NCI-H1417 treated with DMSO at 0.1 percent for 48 hours (cell line): ENCODE measurements at places on chromosomes 1 and 21.

- DNase-seq = no peak
Observed at GRCh38 chr21:42683371-42684108, 30.1 kb downstream of the PDE9A start.

DNA sequence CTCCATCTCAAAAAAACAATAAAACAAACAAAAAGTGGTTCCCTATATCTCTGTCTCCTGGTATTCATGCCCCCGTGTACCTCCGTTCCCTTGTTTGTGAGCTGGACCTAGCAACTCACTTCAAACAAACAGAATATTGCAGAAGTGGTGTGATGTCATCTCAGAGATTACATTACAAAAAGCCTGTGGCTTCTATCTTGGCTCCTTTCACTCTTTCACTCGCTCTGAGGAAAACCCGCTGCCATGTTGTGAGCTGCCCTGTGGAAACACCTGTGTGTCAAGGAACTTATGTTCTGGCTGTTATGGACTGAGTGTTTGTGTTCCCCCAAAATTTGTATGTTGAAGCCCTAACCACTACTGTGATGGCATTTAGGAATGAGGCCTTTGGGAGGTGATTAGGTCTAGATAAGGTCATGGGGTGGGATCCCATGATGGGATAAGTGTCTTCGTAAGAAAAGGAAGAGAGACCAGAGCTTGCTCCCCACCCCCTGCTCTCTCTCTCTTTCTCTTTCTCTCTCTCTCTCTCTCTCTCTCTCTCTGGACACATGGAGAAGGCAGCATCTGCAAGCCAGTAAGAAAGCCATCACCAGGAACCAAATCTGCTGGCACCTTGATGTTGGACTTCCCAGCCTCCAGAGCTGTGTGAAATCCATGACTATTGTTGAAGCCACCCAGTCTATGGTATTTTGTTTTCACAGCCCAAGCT lies 7.4 kb upstream of the HYI start:
- no peak for DNase-seq

- DNase-seq = no peak
Observed at GRCh38 chr21:32088471-32088870, 190.4 kb downstream of the MIS18A start.

GRCh38 chr1:79264975-79265818 lies 258.7 kb upstream of the ADGRL4 start:
- DNase-seq = no peak

- DNase-seq = no peak
Observed at GRCh38 chr1:88509379-88509778, 174.7 kb upstream of the PKN2 start.

- DNase-seq = no peak
Observed at GRCh38 chr1:25809283-25809926, 9.4 kb downstream of the SELENON start.

- no peak for DNase-seq
Observed at GRCh38 chr1:54397090-54397591, 9.1 kb downstream of the SSBP3 start.

DNA sequence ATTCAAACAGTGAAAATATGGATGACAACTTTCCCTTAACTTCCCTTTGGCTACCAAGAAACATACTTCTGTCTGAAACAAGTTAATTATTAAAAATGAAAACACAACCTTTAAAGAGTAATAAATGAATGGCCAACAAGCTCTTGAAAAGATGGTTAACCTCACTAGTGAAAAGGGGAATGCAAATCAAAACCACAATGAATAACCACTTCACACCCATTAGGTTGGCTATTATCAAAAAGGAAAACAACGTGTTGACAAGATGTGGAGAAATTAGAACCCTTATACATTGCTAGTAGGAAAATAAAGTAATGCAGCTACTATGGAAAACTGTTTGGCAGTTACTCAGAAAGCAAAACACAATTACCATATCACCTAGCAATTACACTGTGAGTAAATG lies 14.1 kb downstream of the COP1 start:
- DNase-seq = no peak

GRCh38 chr1:110541906-110542395 lies 23.0 kb upstream of the KCNA10 start:
- DNase-seq = no peak

GRCh38 chr1:36714301-36714700 lies 231.6 kb upstream of the CSF3R start:
- DNase-seq = no peak

GRCh38 chr21:44090325-44090724 lies 16.9 kb upstream of the PWP2 start:
- no peak for DNase-seq

GRCh38 chr1:1594602-1595260 lies 5.2 kb downstream of the FNDC10 start:
- no peak for DNase-seq

DNA sequence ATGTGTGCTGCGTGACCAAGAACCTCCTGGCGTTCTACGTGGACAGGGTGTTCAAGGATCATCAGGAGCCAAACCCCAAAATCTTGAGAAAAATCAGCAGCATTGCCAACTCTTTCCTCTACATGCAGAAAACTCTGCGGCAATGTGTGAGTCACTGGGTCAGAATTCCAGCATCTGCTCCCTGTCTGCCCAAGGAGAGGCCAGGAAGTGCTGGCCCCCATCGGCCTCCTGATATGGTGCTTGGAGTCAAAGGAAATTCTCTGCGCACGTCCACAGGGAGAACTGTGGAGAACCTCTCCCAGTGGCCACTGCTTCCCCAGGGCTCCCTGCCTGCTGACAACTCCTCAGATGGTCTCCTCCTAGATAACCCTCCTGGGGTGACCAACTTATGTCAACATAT lies 25.6 kb upstream of the IL20 start:
- no peak for DNase-seq

DNA sequence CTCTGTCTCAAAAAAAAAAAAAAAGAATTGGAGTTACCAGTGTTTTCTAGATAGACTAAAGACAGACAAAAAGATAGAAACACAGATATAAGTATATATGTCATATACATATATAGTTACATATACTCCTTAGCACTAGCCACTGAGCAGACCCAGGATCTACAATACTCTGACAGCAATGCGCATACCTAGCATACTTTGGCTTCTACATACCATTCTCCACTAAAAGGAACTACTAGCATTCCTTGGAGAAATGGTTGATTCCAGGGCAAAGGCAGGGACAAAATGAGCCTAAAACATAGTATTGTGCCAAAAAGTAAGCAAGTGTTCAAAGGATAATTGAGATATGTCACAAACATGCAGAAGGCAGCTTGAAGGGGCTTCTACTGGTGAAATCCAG lies 22.7 kb downstream of the SYNJ1 start:
- DNase-seq = no peak

GRCh38 chr1:116330846-116331245 lies 42.2 kb upstream of the ATP1A1 start:
- DNase-seq = no peak

DNA sequence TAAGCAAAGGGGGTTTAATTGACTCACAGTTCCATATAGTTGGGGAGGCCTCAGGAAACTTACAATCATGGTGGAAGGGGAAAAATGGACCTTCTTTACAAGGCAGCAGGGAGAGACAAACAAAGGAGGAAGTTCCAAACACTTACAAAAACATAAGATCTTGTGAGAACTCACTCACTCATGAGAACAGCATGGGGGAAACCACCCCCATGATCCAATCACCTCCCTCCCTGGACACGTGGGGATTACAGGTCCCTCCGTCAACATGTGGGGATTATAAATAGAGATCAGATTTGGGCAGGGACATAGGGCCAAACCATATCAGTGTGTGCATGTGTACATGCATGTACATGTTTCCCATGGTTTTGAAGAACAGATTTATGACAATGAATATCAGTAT lies 5.5 kb upstream of the SMG7 start:
- no peak for DNase-seq

- DNase-seq = no peak
Observed at GRCh38 chr1:17201201-17202021, 3.5 kb upstream of the PADI1 start.

GRCh38 chr1:104795931-104796330 lies 1046.2 kb downstream of the AMY1C start:
- no peak for DNase-seq

- no peak for DNase-seq
Observed at GRCh38 chr1:153659175-153659534, 652 bp downstream of the SNAPIN start.

GRCh38 chr1:12487520-12487919 lies 130.5 kb downstream of the DHRS3 start:
- no peak for DNase-seq

- no peak for DNase-seq
Observed at GRCh38 chr1:212980123-212980785, 29.9 kb downstream of the VASH2 start.

- no peak for DNase-seq
Observed at GRCh38 chr1:2289607-2290006, 61.5 kb downstream of the SKI start.
